ENCODE measurements at places on chromosomes 5 and 9. TPM values are rescaled to one million over a fixed set of nuclear protein-coding genes. Genes with fewer than 3 reads are reported as not detected.
A peak's percentile ranks its signal among the peaks of the same experiment; 100 is the strongest.

DNA sequence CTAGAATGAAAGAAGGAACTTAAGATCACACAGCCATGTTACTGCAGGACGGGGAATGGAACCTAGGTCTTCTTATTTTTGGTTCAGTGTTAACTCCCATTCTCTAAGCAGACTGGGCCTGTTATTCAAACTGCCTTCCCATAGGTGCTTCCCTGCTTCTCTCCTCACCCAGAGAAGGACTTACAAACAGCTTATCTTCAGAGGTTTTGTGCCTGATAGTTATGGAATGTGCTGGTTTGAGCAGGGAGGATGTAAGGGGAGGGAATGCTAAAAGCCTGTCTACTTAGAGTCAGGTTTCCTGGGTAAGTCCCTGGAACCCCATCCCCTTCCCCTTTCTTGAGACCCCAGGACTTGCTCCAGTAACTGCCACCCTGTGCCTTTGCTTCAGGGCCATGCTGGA, 4.2 kb upstream of the PSMD5 start:
- no peak overlapping the region for H3K27ac ChIP-seq
- no peaks in the 10 kb centered on the region for H3K27me3 ChIP-seq
- no peaks in the 10 kb centered on the region for H3K36me3 ChIP-seq
- no peak for DNase-seq
- no peak overlapping the region for H3K4me3 ChIP-seq

DNA sequence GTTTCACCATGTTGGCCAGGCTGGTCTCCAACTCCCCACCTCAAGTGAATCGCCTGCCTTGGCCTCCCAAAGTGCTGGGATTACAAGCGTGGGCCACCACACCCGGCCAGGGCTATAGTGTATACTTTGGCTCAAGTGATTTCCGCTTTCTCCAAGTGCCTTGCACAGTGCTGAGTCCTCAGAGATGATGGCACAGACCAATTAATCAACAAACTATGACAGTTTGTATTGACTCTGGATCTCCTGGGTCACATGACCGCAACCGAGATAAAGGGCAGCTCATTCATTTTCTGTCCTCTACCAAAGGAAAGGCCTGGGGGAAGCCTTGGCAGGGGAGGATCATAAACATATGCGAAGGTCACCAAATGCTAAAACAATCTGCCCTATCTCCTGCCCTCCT, 11.4 kb upstream of the LARP1 start:
- no peaks in the 10 kb centered on the region for H3K36me3 ChIP-seq
- H3K4me1 ChIP-seq: no peaks in the 10 kb centered on the region
- H3K4me3 ChIP-seq: no peak overlapping the region
- no peak overlapping the region for H3K27ac ChIP-seq

DNA sequence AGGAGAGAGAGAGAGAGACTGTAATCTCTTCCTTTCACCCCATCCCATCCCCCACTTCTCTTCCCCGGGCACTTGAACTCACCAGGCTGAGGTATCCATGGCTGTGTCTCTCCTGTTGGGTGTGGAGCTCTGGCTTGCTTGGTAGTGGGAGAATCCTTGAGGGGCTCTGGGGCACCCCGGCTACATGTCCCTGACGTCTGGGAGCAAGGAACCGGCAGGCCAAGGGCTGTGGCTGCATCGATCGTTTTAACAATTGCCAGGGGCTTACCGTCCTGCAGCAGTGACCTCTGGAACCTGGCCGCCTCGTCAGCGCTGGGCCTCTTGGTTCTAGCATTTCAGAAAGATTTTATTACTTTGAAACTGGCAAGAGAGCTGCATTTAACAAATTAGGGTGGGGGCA, 30.0 kb downstream of the FGF18 start:
- DNase-seq: no peak
- no peaks in the 10 kb centered on the region for H3K36me3 ChIP-seq
- H3K27me3 ChIP-seq: no peaks in the 10 kb centered on the region
- no peak overlapping the region for H3K27ac ChIP-seq
- H3K4me3 ChIP-seq: no peak overlapping the region
- peaks cover 4% of the 10 kb centered on the region for H3K4me1 ChIP-seq

DNA sequence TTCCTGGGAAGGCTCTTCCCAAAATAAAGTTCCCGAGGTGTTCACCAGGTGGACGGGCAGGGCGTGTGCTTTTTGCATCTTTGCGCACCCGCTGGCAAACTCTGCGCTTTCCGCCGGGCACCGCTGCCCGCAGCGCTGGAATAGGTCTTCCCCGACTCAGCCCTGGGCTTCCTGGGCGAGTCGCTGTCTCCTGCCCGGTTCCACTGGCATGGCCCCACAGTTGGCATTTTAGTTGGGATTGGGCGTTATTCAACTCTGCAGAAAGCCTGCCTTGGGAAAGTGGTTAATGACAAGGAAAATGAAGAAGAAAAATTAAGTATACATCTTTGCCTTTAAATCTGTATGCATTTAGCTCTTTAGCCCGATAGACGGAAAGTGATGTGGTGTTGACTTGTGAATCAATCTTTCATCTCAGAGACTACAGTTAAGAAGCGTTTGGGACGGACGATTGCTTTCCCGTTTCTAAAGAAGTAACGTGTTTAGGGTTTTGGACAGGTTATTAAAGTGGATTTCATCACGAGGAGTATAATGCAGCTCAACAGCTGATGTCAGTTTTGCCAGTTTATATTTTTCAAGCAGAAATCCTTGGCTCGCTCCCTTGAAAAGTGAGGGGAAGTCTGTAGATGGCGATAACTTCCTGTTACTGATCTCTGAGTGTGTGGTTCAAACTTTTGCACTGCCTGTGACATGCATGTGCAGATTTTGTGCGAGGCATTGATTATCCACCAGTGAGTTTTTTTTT, 946 bp downstream of the ADCY2 start:
- H3K27me3 ChIP-seq: no peaks in the 10 kb centered on the region
- peak; percentile 32 for DNase-seq
- no peaks in the 10 kb centered on the region for H3K4me1 ChIP-seq
- H3K4me3 ChIP-seq: peak overlapping the region; percentile 59
- no peaks in the 10 kb centered on the region for H3K36me3 ChIP-seq

- no peak overlapping the region for H3K27ac ChIP-seq
- peaks cover 14% of the 10 kb centered on the region for H3K4me1 ChIP-seq
- DNase-seq: no peak
- no peak overlapping the region for H3K4me3 ChIP-seq
- H3K36me3 ChIP-seq: no peaks in the 10 kb centered on the region
Observed at GRCh38 chr5:173778784-173779304, 109.3 kb upstream of the CPEB4 start.

- no peaks in the 10 kb centered on the region for H3K4me1 ChIP-seq
- no peak overlapping the region for H3K27ac ChIP-seq
- DNase-seq: no peak
Observed at GRCh38 chr5:94355811-94356210, 262.6 kb downstream of the KIAA0825 start.

- no peak overlapping the region for H3K27ac ChIP-seq
- H3K27me3 ChIP-seq: no peaks in the 10 kb centered on the region
- peaks cover 6% of the 10 kb centered on the region for H3K4me1 ChIP-seq
- H3K4me3 ChIP-seq: no peak overlapping the region
- H3K36me3 ChIP-seq: no peaks in the 10 kb centered on the region
Observed at GRCh38 chr9:137452761-137453642, 6.1 kb downstream of the NSMF start.

- DNase-seq: no peak
- H3K4me3 ChIP-seq: no peak overlapping the region
- H3K36me3 ChIP-seq: no peaks in the 10 kb centered on the region
Observed at GRCh38 chr5:14429101-14430050, 152.2 kb upstream of the OTULINL start.

The SLC45A2 gene
- not detected for polyA plus RNA-seq

GRCh38 chr5:146945617-146946084, 67.1 kb upstream of the PPP2R2B start:
- no peaks in the 10 kb centered on the region for H3K4me1 ChIP-seq
- no peak overlapping the region for H3K4me3 ChIP-seq
- H3K27ac ChIP-seq: no peak overlapping the region
- no peaks in the 10 kb centered on the region for H3K36me3 ChIP-seq
- DNase-seq: no peak

DNA sequence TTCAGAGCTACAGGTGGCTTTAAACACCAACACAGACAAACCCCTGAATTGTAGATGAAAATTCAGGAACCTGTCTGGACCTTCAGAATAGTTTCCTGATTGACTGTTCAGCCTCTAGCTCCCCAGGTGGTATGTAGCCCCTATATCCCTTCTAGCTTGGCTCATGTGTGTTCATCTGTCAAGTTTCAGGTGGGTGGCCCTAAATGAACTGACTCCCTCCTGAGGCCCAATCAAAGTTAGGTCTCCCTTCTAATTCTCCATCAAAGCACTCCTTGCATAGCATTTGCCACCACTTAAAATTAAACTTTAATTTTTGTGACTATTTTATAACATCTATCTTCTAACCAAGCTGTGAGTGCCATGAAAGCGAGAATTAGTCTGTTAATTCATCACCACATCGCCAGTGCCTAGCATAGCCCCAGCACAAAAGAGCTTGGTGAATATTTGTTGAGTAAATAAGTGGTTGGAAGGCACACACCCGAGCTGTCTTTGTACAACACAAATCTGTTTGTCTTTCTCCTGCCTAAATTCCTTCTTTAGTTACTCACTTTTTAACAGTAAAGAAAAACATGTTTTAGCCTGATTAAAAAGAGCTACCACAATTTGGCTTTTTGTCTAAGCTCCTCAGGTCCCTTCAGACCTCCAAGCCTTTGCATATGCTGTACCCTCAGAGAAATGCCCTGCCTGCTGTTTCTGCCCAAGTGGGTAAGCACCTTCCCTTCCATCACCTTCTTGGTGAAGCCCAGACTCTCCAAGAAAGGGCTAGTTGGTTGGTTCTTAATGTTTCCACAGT, 138.1 kb upstream of the HMHB1 start:
- H3K27ac ChIP-seq: no peak overlapping the region
- DNase-seq: no peak

The ITGA2 gene
- 8.4 TPM for polyA plus RNA-seq

DNA sequence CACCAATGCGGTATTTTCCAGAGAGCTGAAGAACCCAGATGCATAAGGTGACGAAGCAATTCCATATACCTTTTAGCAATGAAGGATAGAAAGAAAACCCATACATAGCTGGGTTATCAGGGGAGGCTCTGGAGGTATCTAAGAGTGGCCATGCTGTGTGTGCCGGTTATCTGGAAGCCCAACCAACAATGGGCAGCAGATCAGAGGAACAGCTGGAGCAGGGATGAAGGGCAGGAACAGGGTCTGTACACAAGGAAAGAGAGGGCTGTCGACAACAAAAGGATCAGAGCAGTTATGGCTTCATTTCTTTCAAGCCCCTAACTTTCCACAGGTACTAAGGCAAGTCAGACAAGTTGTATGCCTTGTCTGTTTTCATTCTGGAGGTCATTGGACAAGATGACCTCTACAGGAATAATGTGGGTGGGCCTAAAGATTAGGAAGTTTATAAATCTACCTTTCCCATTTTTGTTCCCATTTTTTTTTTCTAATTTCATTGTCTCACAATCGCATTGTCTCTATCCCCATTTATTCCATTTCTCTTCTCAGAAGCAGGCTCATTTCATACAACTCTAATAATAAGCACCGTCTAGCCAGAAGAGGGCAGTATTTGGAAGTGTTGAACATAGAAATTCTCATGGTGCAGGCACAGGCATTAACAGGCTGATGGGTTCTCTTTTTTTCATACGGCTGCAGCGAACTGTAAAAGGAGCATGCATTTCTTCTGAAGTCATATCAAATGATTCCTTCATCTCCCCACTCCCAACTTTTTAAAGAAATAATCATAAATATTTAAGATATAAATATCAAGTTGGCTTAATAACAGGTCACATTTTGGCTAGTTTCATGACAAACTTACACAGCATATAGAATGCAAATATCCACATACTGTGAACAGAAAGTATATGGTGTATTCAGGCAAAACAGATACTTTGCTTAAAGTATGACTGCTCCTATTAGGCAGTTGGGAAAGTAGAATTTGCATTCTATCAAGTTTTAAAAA, 63.5 kb downstream of the ZNF474 start:
- no peak overlapping the region for H3K27ac ChIP-seq
- H3K27me3 ChIP-seq: no peaks in the 10 kb centered on the region
- peaks cover 2% of the 10 kb centered on the region for H3K4me1 ChIP-seq
- DNase-seq: no peak
- no peaks in the 10 kb centered on the region for H3K36me3 ChIP-seq
- no peak overlapping the region for H3K4me3 ChIP-seq

GRCh38 chr5:61995486-61995885, 310.5 kb upstream of the KIF2A start:
- H3K27me3 ChIP-seq: no peaks in the 10 kb centered on the region
- H3K36me3 ChIP-seq: no peaks in the 10 kb centered on the region
- H3K4me1 ChIP-seq: no peaks in the 10 kb centered on the region
- H3K4me3 ChIP-seq: no peak overlapping the region

- H3K4me1 ChIP-seq: no peaks in the 10 kb centered on the region
- no peaks in the 10 kb centered on the region for H3K36me3 ChIP-seq
- no peak for DNase-seq
- no peaks in the 10 kb centered on the region for H3K27me3 ChIP-seq
Observed at GRCh38 chr5:65076251-65076869, 307.6 kb downstream of the CWC27 start.

- no peaks in the 10 kb centered on the region for H3K4me1 ChIP-seq
- no peaks in the 10 kb centered on the region for H3K27me3 ChIP-seq
- no peak overlapping the region for H3K4me3 ChIP-seq
Observed at GRCh38 chr9:33202018-33202417, 34.9 kb upstream of the B4GALT1 start.

DNA sequence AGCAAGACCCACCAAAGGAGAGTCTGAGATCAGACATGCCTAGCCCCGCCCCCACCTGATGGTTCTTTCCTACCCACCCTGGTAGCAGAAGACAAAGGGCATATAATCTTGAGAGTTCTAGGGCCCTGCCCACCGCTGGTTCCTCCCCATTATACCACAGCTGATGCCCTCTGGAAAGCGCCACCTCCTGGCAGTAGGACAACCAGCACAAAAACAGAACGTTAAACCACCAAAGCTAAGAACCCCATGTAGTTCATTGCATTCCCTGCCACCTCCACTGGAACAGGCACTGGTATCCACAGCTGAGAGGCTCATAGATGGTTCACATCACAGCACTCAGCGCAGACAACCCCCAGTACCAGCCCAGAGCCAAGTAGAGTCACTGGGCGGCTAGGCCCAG, 81.2 kb upstream of the TRPC7 start:
- no peaks in the 10 kb centered on the region for H3K36me3 ChIP-seq
- H3K4me1 ChIP-seq: no peaks in the 10 kb centered on the region
- H3K27ac ChIP-seq: no peak overlapping the region
- no peaks in the 10 kb centered on the region for H3K27me3 ChIP-seq
- H3K4me3 ChIP-seq: no peak overlapping the region

GRCh38 chr9:91606255-91606995, 182.8 kb upstream of the NFIL3 start:
- no peaks in the 10 kb centered on the region for H3K27me3 ChIP-seq
- H3K4me1 ChIP-seq: no peaks in the 10 kb centered on the region
- H3K27ac ChIP-seq: no peak overlapping the region

DNA sequence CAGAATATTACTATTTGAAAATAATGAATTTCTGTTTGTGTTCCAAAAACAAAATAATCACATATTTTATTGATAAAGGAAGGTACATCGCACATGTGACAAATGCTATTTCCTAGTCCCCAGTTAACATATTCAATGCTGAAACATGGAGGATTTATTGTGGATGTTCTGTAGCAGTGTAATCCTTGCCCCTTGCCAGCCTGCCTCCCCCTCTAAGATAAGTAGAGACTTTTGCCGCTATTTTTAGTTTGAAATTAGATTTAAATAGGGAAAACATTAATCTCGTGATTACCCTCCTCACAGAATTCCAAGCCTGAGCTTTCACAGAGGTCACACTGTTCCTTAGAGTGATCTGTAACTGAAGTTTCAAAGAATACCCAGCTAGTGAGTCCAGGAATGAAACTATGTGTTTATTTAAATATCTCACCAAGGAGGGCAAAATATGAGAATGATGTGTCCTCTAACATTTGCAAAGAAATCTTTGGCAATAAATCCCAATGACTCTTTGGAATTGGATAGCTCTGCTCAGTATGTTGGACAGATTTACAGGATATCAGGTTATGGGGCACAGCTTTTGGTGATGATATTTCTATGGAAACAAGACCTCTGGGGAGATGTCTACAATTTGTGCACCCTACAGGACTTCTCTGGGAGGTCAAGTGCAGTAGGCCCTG, 17.3 kb downstream of the CTXN3 start:
- peaks cover 6% of the 10 kb centered on the region for H3K4me1 ChIP-seq
- H3K27ac ChIP-seq: no peak overlapping the region
- no peaks in the 10 kb centered on the region for H3K27me3 ChIP-seq

Data from ovary (tissue), 10 donors.